Esophagus muscularis mucosa (tissue), 4 donors: ENCODE measurements at places on chromosomes 4 and X.
A peak's percentile ranks its signal among the peaks of the same experiment; 100 is the strongest.

GRCh38 chr4:81811562-81812293 is 340.0 kb upstream of the RASGEF1B start:
- no peak for DNase-seq

GRCh38 chr4:76072760-76073159 is 1.7 kb upstream of the ART3 start:
- no peak for DNase-seq

DNA sequence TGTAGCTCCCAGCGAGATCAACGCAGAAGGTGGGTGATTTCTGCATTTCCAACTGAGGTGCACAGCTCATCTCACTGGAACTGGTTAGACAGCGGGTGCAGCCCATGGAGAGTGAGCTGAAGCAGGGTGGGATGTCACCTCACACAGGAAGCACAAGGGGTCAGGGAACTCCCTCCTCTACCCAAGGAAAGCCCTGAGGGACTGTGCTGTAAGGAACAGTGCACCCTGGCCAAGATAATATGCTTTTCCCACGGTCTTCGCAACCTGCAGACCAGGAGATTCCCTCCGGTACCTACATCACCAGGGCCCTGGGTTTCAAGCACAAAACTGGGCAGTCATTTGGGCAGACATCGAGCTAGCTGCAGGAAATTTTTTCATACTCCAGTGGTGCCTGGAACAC is 216.4 kb upstream of the TET2 start:
- no peak for DNase-seq

GRCh38 chr4:102760645-102761295 is at the start of gene MANBA:
MANBA (minus strand) TSS chr4:102760968; CDS start chr4:102760894, 74 bp downstream.
- no peak for DNase-seq

DNA sequence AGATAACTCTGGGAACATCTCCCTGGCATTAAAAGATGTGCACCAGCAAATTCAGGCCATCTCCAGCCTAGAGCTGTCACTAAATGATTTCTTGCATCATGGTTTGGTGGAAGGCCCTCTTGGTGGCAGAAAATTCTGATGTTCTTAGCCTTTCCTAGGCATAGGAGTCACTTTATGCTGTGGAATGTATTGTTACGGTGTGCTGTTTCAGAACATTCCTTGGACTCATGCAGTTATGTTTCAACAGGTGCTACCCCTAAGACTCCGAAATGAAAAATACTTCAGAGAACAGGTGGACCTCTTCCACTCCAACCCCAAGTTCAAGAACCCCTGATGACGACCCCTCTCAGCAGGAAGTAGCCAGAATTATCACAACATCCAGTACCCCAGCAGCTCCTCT is 20.3 kb upstream of the PAPSS1 start:
- DNase-seq: no peak

DNA sequence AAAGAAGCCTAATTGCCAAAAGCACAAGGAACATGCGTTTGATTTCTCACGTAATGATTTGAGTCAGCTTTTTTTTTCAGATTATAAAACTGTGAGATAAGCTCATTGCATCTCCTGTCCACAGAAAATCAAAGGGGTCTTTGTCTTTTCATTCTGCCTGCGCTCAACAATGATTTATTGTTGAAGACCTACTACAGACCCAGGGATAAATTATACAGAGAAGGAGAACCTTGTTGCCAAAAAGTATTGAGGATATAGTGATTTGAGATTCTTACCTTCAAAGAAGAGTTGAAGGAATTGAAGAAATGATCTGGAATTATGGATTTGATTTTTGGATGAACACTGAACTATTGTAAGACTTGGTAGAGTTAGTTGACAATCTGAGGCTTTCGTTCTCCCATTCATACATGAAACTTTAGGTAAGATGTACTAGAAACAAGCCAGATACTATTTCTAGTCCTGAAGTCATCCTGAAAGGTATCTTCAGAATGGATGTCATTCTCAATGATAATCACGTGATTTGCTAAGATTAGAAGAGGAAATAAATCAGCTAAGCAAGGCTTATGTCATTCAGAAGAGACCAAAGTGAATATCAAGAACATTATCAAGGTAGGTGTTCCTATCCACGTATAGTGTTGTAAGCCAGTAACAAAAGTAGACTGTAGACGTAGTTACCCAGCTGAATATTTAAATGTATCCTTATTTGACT is 71.1 kb upstream of the SCOC start:
- DNase-seq: no peak

GRCh38 chrX:72203421-72203820 is 21.9 kb downstream of the PIN4 start:
- no peak for DNase-seq

- no peak for DNase-seq
These were observed 36.1 kb downstream of the HDAC8 start for GRCh38 chrX:72536542-72536941.

DNA sequence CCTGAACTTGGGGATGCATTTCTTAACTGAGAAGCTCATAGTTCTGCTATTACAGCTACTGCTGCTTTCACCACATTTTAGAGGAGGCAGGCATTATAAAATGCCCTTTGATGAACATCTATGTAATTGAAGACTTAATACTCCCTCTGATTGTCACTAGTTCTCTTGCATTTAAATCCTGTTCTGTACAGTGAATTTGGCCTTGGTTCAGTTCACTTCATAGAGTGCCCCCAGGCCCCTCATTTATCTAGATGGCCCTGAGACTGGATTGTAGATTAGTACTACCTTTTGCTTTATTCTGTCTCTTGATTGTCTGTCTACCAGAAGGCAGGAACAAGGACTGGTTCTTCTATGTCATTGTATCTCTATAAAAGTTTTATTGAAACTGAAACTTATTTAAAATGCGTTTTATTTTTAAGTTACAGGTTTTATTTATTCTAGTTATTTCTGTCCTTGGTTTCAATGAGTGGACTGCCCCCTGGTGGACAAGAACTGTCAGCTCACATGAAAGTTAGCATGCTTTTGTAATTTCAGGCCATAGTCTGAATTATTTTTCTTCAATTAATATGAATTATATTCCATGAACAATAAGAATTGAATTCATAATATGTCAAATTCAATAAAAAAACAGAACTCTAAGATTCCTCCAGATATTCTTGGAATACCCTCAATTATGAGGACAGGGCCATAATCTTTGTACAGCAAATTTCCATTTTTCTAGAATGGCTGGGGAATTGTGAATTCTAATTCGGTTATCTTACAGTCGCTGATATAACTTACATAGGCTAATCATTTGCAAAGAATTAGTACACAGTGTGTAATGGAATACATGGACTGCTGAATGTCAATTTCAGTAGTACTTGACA is 47.2 kb upstream of the TMEM33 start:
- DNase-seq: no peak

DNA sequence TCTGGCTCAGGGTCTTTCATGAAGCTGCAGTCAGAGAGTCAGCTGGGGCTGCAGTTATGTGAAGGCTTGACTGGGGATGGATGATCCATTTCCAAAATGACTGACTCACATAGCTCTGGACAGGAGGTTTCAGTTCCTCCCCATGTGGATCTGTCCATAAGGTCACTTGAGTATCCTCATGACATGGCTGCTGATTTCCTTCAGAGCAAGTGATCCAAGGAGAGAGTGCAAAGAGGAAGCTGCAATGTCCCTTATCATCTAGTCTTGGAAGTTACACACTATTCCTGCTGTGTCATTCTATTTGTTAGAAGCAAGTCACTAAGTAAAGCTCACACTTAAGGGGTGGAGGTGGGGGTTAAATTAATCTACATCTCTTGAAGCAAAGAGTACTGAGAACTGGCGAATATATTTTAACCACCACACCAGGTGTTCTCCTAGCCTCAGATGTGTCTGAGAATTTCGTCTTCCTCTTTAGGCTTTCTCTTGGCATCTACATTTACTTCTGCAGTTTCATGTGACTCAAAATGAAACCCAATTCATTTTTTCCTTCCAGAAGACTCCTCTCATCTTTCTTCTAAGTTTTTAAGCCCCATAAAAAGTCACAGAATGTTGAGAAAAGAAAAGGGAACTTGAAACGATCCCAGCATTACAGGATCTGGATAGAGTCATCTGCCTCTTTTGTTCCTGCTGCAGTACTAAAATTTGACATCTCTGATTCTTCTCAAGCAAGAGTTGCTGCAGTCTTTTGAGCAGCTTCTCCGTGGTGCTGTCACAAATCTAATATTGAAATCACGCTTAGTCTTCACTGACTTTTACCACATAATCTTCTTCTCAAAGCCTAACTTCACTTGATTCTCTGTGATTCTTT is 3.8 kb upstream of the GRPR start:
- DNase-seq: no peak

DNA sequence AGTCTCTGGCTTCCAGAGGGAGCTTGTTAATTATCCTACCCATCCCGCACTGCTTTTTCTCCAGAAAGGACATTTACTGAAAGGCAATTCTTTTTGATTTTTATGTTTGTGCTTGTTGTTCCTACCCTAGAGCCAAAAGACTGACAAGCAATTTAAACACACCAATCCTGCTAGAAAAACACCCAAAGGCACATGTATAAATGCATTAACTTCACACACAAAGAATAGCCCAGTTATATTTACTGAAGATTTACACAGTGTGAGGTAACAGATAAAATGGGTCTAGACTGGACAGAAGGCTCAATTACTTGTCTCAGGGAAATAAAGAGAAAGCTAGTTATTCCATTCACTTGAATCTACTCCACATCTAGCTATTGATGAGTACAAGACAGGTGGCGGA is 61.2 kb upstream of the NOCT start:
- DNase-seq: no peak

GRCh38 chrX:17361620-17362019 is 13.4 kb upstream of the NHS start:
- DNase-seq: no peak

DNA sequence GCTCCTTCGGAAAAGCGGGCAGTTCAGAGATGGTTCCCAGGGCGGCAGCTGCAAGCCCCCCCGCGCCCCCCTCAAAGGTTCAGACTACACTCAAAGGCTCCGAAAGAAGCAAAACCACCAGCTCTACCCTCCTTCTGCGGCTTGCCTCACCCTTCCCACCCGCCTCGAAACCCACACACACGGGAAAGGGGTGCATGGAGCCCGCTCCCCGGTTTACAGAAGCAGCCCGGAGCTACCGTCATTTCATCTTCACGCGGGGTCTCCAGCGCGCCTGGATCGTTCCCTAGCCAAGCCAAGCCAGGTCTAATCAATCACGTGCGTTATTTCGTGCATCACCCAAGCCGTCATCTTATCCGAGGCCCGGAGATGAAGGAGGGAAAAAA is 1.2 kb downstream of the NLGN4X start:
- DNase-seq: no peak

GRCh38 chr4:1833307-1834046 is 22.5 kb downstream of the LETM1 start:
- no peak for DNase-seq

DNA sequence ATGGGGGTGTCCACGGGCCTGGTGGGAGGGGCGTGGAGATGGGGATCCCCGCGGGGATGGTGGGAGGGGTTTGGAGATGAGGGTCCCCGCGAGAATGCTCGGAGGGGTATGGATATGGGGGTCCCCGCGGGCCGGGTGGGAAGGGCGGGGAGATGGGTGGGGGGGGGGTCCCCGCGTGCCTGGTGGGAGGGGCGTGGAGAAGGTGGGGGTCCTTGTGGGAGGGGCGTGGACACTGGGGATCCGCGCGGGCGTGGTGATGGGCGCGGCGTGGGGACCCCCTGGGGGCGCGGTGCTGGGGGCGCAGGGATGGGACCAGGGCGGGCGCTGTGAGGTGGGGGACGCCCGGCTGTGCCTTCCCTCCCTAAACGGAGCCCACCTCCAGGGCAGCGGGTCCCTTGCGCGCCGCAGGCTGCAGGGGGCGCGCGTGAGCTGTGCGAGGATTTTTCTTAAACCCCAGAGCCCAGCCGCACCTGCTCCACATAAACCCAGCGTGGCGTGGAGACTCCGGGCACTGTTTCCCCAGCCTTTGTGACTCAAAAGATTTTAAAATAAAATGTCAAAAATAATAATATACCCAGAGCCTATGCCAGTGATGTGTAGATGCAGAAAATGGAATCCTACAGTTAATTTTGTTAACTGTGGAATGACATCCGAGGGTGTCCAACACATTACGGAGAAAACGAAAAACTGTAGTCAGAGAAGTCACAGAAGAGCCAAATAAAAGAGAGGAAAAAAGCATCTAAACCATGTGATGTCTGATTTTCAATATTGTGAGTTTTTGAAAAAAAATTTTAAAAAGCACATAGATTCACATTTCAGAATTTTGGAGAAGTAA is 1.5 kb upstream of the ASMTL start:
- peak; percentile 97 for DNase-seq

GRCh38 chrX:39112143-39112542 is 310.9 kb downstream of the MID1IP1 start:
- no peak for DNase-seq

DNA sequence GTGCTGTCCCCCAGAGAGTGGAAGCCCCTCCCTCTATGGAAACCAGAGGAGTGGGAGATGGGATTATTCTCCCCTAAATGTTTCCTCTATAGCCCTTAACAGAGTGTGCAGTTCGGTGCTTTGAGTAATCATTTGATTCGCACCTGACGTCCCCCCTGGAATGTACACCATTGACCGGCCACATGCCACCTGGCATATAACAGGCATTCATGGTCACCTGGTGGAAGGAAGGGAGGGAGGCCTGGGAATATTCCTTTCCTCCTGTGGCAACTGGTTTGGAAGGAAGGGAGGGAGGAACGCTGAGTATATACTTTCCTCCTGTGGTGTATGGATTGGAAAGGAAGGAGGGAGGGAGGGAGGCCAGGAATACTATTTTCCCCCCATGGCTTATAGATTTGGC is 77.2 kb downstream of the CRMP1 start:
- DNase-seq: no peak

DNA sequence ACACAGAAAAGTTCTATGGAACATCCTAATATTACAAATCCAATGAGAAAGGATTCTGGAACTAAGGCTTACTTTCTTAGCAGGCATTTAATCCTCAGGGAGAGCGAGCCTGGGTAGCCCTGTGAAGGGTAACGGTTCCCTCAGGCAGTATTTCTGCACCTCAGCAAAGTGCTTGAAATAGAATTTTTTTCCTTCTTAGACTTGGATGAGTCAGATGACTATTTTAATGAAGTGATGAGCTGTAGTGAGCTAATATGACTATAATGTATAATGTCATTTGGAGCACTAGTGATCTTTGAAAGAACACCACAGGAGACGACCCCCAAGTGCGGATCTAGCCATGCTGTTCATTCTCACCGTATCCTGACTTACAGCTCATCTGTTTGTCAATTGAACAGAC is 493.0 kb upstream of the FAM241A start:
- DNase-seq: no peak

DNA sequence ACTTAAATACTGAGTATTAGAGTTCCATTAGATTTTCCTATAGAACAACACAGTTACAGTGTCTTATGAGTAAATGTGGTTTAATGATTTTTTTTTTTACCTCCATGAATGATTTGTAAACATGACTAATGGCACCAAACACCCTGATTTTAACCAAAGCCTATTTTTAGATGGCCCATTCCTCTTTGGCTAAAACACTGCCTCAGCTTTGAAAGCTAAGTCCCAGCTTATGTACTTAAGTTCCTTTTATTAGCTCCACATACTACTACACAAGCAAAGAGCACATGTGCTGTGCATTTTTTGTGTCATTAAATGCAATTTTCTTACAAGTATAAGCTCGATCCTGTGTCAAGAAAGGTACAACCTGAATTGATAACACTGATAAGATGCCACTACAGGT is 575.6 kb upstream of the PITX2 start:
- no peak for DNase-seq

GRCh38 chr4:41373221-41373620 is 116.5 kb downstream of the UCHL1 start:
- no peak for DNase-seq

GRCh38 chr4:4595252-4595651 is 53.4 kb upstream of the STX18 start:
- no peak for DNase-seq

- no peak for DNase-seq
These were observed 55.0 kb downstream of the PAPSS1 start for GRCh38 chr4:107665001-107665400.
